ENCODE measurements at places on chromosomes 11 and 22.

DNA sequence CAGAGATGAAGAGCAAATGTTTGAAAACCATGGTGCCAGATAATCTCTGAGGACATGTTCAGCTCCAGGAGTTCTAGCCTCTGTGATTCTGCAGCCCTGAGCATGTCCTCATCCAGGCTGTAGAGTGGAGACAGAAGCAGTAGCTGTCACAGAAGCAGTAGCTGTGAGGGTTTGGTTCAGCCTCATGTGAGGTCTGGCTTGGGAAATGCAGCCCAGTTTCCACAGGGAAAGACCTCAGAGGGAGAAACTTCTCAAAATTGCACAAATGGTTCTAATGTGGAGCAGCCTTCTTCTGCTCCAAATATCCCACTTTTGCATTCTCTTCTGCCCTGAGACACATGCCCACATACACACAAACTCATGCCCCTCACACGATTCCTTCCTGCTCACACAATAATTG lies 48.4 kb downstream of the DBX1 start:
- no peak for DNase-seq

DNA sequence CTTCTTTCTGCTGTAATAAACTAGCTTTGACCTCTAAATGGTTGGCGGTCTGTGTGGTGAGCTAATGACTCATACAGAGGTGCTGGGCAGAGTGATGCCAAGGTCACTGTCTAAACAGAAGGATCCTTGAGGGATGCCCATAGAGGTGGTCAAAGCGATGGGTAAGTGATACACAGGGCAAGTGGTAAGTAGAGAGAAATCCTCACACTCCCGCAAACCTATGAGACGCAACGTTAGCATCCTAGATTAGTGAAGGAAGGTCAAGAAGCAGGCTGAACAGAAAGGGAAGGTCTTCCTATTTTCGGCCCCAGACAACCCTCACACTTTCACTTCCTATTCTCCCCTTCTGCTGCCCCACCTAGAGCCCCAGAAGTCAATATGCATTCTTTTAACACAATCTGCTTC lies 65.6 kb upstream of the SESN3 start:
- DNase-seq, result no peak

DNA sequence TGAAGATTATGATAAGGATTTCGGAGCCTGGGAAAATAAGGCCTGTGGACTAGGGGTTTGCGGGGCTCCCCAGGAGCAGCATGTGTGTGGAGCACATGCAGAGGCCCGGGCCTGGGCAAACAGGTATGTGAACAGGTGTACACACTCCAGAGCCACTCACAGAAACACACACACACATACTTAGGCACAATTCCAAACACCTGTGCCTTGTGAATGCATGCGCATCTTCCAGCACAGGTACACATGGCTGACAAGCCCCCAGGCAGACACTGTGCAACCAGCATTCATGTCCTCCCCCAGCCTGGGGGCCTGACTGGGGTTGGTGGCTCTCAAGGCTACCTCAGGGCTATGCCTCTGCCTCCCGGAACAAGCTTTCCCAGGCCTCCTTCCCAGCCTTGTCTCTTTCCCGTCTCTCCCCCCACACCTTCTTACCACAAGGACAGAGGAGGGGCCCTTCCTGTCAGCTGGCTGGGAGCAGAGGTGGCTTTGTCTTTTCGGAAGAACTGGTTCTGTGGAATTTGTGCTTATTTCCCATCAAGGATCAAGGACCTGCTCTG lies 2.6 kb upstream of the P2RY6 start:
- no peak for DNase-seq

DNA sequence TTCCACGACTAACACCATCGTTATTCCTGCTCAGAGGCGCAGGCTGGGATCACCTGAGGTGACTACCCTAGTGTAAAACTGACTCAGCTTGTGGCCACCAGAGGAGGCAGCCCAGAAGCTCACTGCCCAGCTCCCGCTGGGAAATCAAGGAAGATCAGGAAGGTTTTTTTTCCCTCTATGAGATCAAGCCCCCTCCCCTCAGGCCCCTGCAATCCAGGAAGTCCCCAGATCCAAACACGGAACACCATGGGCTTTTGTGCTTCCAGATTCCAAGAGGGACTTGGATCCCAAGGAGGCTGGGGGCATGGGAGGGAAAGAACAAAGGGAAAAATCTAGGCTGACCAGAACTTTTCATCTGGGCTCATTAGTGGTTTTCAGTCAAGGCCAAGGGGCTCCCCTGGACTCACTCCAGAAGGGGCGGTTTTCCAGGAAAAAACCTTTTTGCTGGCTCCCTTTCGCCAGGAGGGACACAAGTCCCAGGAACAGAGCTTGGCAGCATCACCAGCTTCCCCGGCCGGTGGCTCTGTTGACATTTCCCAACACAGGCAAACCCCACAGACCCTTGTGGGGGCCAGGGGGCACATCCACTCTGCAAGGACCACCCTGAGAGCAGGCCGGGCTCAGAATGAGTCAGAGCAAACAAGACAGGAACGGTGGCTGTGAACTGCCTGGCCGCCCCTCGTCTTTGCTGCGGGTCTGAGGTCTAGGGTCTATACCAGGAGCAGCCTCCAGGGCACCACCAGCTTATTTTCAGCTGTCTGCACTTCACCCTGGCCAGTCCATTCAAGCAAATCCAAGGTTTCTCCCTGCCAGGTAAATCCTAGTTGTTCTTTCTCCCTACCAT lies 36.8 kb downstream of the MYH9 start:
- DNase-seq, result no peak

GRCh38 chr11:95108159-95108611 lies 18.5 kb downstream of the ENDOD1 start:
- no peak for DNase-seq

Measured in stimulated activated CD4-positive, alpha-beta T cell treated with anti-CD3 and anti-CD28 coated beads, Interleukin-1b, Interleukin-23, amount 100 ng/mL, for 1 hour (primary cell).